NCI-H524 treated with DMSO at 0.1 percent for 48 hours (cell line): ENCODE measurements at places on chromosomes 6 and 20.

DNA sequence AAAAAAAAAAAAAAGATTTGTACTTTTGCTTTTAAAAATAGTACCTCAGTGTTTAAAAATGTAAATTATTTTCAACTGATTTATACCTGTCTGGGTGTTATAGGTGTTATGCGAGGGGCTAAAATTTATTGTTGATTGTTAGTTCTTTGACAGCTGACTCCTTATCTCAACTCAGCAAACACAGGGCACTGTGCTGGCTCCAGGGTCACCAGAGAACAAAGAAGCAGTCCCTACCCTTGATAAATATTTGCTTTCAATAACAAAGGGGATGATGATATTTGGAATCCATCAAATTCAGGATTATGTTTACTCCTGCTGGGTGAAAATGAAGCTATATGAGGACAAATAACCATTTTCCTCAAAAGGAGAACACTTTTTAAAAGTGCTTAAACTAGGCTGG is 34.2 kb upstream of the KAT14 start:
- no peak for DNase-seq

DNA sequence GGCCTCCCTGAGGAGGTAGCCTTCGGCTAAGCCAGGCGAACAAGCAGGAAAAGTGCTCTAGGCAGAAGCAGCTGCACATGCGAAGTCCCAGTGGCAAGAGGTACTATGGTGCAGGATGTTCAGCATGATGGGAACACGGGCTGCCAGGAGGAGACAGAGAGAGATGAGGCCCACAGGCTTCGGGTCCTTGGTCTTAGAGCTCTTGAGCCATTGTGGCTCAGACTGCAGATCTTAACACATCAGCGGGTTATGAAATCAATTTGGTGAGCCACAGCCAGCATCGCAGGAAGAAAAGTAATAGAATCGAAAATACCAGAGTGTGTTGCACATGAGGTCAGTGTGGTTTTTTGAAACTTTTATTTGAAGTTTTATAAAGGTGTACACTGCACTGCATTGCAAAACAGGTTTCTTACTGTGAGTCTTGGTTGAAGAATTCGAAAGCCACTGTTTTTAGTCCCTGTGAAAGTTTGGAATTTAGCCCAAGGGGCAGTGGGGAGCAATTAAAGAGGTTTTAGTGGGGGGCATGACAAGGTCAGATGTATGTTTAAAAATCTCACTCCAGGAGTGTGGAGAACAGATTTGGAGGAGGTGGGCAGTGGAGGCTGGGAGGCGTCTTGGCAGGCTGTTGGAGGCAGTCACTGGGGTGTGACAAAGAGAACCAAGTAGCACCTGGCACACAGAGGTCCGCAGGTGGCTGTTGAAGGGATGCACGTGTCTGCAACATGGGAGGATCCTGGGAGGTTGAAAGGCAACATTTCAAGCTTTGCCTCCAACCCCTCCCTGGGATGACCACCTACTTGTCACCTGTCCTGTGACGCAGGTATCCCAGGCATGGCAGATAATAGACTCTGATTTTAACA is 69.3 kb downstream of the EYA2 start:
- DNase-seq, result peak; percentile 29

DNA sequence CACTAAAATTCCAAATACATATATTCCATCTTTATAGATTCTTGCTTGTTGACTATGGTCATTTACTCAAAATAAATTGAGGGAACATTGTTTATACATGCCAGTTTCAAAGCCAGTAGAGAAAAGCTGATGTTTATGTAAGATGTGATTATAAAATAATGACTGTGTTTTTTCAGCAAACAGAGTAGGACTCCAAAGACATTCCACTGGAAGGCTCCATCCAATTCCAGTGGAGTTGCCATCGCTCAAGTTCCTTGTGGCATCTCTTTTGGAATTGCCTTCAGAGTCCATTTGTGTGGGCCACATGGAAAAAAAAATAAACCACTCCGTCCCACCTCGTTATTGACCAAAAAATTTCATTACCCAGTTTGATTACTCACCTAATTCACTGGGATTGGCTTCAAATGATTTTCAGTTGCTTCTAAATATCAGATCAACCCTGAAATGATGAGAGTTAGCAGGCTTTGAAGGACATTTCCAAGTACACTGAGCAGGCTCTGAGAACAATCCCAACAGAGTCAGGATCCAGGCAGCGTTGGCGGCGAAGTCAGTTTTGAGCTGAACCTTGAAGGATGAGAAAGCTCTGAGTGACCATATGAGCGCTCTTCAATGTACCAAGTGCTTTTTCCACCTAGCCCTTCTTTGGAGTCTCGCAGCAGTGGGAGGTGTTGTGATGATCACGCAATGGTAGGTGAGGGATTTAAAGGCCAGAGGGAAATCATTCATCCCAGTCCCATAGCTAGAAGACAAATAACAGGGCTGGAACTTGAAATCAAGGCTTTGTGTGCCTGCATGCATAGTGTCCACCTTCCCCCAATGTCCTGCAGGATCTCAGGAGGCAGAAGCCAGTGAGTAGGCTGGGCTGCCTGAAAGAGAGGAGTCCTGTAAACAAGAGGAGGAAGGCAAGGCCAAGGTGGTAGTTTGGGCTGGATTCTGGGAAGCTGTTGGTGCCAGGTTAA is 281.7 kb downstream of the CDC5L start:
- no peak for DNase-seq

GRCh38 chr20:58512808-58513552 is 2.2 kb downstream of the APCDD1L start:
- no peak for DNase-seq

- DNase-seq, result no peak
Observed at GRCh38 chr6:112330879-112331265, 16.3 kb upstream of the RFPL4B start.

DNA sequence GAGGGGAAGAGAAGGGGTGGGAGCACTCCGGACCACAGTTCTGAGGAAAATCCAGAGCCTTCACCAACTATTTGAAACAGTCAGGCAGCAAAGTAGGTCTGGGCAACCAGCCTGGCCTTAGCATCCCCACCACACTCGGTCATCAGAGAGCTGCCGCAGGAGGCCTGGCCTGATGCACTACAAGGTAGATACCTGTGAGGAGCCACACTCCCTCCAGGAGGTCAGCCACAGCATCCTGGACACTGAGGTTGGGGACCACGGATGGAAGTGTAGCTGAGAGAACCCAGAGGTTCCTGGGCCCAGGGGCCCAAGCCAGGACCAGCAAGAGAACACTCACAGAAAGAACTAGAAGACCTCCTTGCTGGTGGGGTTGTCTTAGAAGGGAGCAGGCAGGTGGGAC is 194.8 kb upstream of the PROKR2 start:
- no peak for DNase-seq

DNA sequence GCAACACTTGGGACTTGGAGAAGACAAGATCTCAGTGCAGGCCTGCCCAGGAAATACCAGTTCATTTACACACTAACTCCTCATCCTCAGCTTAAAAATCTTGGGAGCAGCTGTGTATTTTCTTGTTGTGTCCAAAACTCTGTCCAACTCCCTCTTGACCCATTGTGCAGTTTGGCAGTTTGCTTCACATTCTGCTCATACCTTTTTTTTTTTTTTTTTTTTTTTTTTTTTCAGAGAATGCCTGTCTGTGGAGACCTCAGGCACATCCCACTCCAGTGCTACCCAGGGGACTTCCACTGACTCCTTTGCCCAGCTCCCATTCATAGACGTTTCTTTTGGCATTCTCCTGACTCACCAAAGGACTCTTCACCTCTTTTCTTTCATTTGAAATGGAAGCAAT is 265.8 kb upstream of the TCF21 start:
- no peak for DNase-seq

GRCh38 chr6:129646642-129647041 is 63.3 kb downstream of the ARHGAP18 start:
- DNase-seq, result no peak

DNA sequence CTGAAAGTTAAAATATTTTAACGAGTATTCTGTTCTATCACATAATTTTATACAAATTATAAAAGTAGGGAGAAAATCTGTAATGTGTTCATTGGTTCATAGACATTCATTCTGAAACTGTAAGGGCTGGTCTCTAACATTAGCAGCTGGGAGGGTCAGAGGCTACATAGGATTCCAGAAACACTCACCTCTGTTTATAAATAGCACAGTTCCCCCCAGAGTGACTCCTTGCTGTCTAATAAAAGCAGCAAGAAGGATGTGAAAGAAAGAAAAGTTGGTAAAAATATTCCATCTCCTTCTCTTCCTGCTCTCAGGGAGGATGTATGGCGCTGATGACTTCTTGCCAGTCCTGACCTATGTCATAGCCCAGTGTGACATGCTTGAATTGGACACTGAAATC is 25.3 kb upstream of the NAA20 start:
- no peak for DNase-seq

GRCh38 chr6:141415896-141416295 is 716.8 kb upstream of the GJE1 start:
- DNase-seq, result no peak

GRCh38 chr6:52995913-52996645 is 995 bp upstream of the GSTA4 start:
- peak; percentile 41 for DNase-seq

DNA sequence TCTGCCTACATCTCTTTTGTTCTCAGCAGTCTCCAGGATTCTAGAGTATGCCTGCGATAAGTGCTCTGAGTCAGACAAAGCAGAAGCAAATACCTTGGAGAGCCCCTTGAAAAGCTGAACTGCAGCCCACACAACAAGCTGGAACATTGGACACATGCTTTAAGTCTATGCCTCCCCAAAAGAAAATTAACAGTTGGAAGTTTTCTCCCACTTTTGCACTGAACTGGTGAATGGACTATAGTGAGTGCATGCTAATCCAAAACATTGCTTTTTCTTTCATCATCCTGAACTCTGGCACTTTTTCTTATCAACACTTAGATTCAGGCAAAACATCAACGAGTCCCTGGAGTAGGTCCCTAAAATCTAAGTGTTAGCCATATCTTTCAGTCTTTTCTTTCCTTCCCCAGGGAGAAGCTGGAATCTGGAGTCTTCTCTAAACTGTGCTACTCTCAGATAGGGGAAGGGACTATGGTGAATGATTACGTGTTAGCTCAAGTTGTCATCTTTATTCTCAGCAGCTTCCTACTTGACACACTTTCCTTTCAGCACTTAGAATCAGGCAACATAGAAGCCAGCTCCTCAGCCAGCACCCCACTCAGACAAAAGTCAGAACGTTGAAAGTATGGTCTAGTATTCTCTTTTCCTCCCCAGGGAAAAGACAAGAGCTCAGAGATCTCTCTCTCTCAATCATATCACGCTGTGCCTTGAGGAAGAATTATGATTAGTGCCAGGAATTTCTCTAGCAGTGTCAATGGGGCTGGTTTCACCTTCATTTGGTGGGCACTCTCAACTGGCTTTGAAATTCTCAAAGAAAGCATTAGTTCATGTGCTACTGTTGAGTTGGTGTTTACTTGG is 811.0 kb upstream of the GJE1 start:
- DNase-seq, result no peak

DNA sequence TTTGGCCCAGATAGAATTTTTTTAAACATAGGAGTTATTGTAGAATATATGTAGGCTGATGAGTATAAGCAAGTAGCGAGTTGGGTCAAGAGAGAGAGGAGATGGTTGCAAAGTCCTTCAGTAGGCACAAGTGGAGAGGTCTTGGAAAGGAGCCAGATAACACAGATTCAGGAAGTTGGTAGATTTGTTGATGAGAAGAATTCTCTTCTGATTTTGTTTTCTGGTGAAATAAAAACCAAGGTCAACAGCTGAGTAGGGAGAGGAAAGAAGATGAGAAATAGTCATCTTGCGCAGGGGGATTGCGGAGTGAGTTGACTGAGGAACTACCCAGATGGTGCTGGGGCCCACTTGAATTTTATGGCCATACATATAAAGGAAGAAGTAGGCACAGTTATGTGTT is 17.4 kb upstream of the CD83 start:
- DNase-seq, result no peak

- no peak for DNase-seq
Observed at GRCh38 chr6:85419046-85419759, 30.7 kb upstream of the NT5E start.

GRCh38 chr20:36352843-36353553 is 46.9 kb downstream of the DLGAP4 start:
- DNase-seq, result no peak

DNA sequence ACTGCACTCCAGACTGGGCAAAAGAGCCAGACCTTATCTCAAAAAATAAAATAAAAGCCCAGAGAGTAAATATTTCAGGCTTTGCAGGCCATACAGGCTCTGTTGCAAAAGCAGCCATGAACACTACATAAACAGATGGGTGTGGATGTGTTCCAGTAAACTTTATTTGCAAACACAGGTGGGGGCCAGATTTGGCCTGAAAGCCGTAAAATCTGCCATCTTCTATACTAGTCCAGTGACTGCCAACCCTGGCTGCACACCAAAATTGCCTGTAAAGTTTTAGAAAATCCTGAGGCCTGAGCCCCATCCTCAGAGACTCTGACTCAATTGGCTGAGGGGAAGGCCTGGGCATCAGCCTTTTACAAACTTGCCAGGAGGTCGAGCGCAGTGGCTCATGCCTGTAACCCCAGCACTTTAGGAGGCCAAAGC is 103.6 kb downstream of the ZMYND8 start:
- no peak for DNase-seq

- DNase-seq, result no peak
Observed at GRCh38 chr6:85864453-85865401, 222.0 kb upstream of the SYNCRIP start.

- no peak for DNase-seq
Observed at GRCh38 chr6:169247991-169248390, 5.7 kb downstream of the THBS2 start.

DNA sequence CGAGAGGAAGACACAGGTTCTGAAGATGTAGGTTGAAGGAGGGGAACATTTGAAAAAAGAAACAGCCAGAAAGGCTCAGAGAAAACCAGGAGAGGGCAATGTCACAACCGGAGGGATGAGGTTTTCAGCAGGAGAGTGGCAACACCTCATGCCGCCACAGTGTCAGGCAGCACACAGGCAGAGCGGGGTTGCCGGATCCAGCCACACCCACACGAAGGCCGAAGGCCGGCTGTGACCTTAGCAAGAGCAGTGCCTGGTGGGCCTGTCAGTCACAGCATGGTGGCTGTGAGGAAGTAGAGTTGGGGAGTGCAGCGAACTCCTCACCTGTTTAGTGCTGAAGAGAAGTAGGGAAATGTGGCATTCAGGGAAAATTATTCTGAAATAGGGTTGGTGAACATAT is 14.0 kb downstream of the HDDC2 start:
- no peak for DNase-seq

DNA sequence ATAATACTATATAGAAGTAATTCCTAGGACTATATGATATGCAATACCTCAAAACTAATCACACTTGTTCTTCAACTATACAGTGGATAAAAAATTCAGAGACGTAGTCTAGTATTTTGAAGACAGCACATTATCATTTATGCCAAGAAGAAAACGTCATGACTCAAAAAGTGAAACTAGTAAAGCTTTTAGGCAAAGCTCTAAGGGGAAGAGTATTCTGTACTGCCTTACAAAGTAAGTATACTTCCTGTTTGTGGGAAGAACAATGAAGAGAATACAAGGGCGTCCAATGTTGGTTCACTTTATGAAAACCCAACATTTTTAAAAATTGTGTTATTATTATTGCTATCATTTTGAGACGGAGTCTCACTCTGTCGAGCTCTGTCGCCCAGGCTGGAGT is 27.9 kb downstream of the LOC128125822 start:
- no peak for DNase-seq

- DNase-seq, result peak; percentile 31
Observed at GRCh38 chr6:133891149-133891926, 2.4 kb downstream of the TCF21 start.

GRCh38 chr20:38804682-38805501 is 605 bp upstream of the PPP1R16B start:
- no peak for DNase-seq

- DNase-seq, result no peak
Observed at GRCh38 chr20:55160996-55161395, 685.6 kb downstream of the DOK5 start.
